Activated naive CD4-positive, alpha-beta T cell (primary cell): ENCODE measurements at places on chromosomes 6 and 20.

DNA sequence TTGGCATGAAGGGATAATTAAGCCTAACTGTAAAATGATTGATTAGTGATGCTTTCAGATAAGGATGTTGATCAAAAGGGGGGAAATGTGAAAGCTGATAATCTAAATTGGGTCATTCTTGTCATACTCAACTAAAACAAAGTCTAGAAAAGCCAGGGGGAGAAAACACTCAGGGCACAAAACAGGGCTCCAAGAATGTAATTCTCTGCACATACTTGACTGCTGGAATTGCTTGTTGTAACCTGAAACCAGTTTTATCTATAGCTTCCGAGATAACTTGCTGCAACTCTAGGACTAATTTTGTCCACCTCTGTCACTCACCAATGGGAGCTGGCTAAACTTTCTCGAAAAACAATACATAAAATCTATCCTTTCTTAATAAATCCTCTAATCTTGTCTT, 310.3 kb downstream of the CLVS2 start:
- DNase-seq = no peak

DNA sequence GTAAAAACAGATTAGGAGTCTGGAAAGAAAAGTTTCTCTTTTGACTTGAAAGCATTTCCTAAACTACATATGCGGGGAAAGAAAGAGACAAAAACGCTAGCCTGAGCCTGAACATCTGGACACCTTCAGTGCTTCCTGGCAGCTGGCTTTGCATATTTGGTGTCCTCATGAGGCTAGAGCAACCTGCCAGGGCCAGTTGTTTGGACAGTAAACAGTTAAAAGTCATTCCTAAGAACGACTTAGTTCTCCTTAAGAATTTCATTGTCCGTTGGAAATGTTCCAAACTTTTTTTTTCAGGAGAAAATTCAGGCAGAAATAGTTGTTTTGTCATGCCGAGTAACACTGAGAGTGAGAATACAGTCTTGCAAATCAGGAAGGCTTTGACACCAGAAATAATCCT, 199.8 kb downstream of the SMOC2 start:
- DNase-seq = no peak

- no peak for DNase-seq
These were observed 42.5 kb downstream of the DUSP22 start for GRCh38 chr6:334536-335510.

DNA sequence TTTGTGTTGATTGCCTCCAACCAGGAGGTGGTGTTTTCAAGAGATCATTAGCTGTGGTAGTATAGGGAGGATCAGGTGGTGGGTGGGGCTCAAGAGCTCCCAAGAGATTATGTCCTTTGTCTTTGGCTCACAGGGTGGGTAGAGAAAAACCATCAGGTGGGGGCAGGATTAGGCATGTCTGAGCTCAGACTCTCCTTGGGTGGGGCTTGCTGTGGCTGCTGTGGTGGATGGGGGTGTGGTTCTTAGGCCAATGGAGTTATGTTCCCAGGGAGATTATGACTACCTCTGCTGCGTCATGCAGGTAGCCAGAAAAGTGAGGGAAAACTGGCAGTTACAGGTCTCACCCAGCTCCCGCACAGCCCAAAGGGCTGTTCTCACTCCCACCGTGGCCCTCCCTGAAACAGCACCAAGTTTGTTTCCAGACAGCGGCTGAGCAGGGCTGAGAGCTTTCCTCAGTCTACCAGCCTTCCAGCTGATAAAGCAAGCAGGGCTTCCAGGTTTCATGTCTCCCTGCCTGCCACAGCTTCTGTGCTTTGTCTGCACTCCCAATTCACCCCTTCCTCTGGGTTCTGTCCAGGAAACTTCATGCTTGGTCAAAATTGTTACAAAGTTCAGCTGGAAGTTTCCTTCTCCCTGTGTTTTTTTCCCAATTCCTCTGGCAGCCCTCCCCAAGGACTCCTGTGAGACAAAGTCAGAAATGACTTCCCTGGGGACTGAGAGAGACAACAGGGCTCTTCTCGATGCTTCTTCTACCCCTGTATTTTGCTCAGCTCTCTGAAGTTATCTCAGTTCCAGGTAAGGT, 481.1 kb upstream of the MAN1A1 start:
- no peak for DNase-seq

- no peak for DNase-seq
These were observed 437.3 kb downstream of the HDGFL1 start for GRCh38 chr6:23006656-23007055.

- DNase-seq = no peak
These were observed 584 bp downstream of the MTCH1 start for GRCh38 chr6:36985417-36985807.

DNA sequence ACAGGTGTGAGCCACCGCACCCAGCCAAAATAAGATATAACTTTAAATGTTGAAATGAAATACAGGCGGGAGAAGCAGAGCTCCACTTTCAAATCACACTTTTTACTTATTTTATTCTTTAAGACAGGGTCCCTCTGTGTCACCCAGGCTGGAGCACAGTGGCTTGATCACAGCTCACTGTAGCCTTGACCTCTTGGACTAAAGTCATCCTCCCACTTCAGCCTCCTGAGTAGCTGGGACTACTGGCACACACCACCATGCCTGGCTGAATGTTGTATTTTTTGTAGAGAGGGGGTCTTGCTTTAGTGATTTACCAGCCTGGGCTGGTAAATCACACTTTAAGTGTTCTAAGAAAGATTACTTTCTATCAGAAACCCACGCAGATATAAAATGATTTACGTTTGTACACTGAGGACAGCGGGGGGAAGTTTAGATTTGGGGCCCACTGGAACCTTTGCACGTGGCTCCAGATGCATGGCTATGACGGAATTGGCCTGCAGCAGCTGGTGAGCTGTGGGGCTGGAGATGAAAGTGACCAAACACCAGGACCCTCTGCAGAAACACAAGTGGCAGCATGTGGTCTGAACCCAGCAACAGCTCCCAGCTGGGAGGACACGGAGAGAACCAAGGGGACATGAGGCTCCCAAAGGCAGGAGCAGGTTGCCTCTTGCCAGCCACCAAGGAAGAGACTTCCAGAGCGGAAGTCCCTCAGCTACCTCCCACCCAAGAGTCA, 26.4 kb upstream of the TLDC2 start:
- no peak for DNase-seq

DNA sequence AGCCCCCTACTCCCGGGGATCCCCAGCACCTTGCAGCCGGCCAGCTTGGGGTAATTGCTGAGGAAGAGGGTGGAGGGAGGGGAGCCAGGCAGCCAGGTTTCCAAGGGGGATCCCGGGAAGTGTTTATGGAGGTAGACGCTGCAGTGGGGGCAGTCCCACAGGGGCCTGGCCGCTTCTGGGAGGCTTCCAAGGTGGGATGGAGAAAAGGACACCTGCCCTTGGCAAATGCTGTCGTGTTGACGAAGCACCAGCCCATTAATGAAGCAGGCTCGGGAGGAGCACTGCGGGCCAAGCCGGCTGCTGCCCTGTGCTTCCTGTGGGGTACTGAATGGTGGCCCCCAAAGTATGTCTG, 82.4 kb downstream of the TMEM242 start:
- DNase-seq = no peak

DNA sequence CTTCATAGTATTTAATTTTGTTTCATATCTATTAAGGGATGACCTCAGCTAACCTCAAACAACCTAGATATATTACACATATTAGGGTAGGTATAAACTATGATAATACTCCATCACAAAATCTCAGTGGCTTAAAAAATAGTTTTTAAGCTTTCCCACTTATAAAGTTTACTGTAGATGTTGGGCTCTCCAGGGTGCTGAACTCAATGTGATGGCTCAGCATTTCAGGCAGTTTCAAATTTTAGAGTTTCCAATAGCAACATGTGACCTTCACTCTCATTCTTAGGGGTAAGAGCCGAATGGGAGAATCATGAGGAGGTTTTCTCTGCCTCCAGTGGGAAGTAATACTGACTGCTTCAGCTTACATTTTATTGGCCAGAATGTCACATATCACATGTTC, 357.3 kb downstream of the MEI4 start:
- DNase-seq = no peak

GRCh38 chr6:159633196-159633595, 59.8 kb downstream of the SOD2 start:
- no peak for DNase-seq

- DNase-seq = no peak
These were observed 81.8 kb upstream of the DST start for GRCh38 chr6:56724455-56724854.

- DNase-seq = no peak
These were observed 88.0 kb downstream of the PTPRK start for GRCh38 chr6:128432394-128432793.

DNA sequence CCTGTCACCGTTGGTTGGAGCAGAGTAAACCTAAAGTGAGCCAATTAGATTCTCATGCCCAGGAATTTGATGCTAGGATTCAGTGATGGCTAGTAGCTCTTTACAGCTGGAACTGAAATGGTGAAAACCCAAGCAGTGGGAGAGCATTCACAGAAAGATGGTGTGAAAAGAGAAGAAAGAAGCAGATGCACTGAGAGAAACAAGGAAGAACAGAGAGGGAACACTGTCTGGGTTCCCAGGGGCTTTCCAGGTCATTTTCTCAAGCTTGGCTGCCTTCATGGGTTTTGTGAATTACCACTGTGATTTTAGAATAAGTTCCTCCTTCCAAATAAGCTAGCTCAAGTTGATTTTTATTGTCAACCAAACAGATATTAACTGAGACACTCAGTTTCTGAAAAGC, 104.1 kb upstream of the AKIRIN2 start:
- no peak for DNase-seq

DNA sequence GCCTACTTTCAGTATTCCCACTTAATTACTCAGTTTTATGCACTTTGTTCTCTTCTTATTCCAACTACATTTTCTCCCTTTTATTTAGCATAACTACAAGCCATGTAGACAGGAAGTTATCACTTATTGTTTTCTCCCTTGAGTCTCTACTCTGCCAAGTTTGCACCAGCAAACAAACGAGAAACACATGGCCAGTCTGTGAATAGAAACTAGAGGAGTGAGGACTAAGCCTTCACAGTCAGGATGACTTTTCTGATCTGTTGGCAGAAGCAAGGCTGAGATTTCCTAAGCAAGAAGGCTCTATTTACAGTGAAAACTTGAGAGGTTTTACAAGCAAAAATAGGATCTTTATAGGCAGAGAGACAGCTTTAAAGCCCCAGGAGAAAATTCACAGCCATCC, 69.8 kb upstream of the TINAG start:
- DNase-seq = no peak

GRCh38 chr6:45222380-45222779, 105.8 kb upstream of the RUNX2 start:
- no peak for DNase-seq

- DNase-seq = no peak
These were observed 46.6 kb downstream of the MOXD1 start for GRCh38 chr6:132354517-132355167.

DNA sequence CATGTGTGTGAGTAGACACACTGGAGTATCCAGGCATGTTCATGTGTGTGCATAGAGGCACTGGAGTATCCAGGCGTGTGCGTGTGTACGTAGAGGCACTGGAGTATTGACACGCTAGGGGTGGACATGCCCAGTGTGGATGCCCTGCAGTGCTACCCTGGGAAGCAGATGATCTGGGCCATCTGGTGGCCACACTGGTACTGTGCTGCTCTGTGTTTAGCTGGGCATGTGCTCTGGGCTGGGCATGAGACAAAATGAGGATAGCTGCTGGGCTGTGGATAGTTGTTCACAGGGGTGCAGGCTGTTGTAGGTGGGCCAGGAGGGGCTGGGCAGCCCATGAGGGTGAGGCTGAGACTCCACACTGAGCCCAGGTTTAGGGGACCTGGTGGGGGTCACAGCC, 24.0 kb upstream of the NPBWR2 start:
- no peak for DNase-seq

- DNase-seq = no peak
These were observed 59.8 kb downstream of the CDH4 start for GRCh38 chr20:61311656-61312387.

DNA sequence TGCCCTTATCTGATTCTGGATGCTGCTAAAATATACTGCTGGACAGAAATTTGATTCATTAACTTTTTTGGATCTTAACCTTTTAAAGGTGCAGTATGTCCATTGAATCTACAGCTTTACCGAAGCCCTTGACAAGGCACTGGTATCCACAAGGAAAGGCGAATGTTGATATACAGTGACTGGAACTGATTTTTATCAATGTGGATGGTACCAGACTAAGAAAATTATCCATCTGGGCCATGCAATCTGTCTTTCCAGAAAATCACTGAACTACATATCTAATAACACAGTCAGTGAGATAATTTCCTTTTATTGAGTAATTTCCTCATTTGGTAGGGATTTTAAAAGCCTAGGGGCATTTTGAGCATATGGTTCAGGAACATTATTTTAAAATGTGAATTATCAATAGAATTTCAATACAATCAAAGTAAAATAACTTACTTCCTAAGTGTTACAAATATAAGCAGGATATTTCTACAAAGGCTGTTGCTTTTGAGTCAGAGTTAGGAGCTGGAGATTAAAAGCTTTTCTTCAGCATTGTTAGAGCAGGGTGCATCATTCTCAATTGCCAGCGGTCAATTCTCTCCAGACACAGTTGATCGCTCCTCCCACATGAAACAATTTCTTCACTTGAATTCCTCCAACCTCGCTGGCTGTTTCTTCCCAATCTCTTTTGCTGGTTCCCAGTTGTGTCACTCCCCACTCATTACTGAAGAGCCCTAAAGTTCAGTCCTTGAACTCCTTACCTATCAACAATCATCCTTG, 585.3 kb upstream of the FLRT3 start:
- no peak for DNase-seq

DNA sequence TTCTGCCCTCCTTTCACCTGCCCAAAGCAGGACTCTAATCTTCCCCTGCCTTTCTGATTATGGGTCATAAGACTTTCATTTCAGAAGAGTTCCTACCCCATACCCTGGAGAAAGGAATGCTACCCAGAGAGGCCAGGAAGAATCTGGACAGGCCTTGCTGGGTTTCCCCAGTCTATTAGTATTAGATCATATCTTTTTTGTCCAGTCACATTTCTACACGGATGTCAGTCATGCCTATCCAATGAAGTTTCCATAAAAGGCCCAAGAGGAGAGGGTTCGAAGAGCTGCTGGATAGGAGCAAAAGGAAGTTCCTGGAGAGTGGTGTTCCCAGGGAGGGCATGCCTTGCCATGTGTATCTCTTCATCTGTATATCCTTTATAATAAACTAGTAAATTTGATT, 3.2 kb downstream of the POLH start:
- DNase-seq = no peak

DNA sequence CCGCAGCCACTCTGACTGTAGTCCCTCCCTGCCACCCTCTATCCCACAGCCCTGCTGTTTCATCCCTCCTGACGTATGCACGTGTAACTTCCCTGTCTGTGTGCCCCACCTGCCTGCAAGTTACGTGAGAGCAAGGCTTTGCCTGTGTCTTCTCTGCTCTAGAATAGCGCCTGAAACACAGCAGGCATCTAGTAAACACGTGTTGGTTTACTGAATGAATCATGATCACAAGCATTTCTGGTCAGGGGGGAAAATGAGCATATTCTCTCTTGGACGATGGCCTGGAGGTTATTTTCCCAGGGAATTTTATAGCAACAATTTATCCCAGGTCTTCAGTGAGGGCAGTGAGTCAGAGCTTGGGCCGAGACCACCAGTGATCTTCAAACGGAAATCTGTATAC, 38.3 kb downstream of the PSMG4 start:
- DNase-seq = no peak

GRCh38 chr20:61457725-61458124, 205.7 kb downstream of the CDH4 start:
- no peak for DNase-seq
